EH (cell line): ENCODE measurements at places on chromosomes 4 and X.

DNA sequence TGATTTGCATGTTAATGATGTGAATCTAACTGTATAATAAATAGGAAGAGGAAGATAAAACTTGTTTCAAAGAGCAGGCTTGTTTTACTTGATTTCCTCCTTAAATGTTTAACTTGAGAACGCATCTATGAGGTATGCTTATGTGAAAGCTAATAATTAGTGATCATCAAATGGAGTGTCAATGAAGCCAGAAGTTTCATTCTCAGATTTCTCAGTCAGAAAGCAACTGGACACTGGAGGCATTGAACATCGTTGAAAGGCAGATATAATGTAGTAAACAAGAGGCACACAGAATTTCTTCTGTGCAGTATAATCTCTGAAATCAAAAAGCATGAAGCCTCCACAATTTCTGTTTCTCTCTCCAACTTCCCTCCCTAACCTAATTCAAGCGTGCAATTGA is 672.9 kb downstream of the ADGRL3 start:
- no peak for DNase-seq

DNA sequence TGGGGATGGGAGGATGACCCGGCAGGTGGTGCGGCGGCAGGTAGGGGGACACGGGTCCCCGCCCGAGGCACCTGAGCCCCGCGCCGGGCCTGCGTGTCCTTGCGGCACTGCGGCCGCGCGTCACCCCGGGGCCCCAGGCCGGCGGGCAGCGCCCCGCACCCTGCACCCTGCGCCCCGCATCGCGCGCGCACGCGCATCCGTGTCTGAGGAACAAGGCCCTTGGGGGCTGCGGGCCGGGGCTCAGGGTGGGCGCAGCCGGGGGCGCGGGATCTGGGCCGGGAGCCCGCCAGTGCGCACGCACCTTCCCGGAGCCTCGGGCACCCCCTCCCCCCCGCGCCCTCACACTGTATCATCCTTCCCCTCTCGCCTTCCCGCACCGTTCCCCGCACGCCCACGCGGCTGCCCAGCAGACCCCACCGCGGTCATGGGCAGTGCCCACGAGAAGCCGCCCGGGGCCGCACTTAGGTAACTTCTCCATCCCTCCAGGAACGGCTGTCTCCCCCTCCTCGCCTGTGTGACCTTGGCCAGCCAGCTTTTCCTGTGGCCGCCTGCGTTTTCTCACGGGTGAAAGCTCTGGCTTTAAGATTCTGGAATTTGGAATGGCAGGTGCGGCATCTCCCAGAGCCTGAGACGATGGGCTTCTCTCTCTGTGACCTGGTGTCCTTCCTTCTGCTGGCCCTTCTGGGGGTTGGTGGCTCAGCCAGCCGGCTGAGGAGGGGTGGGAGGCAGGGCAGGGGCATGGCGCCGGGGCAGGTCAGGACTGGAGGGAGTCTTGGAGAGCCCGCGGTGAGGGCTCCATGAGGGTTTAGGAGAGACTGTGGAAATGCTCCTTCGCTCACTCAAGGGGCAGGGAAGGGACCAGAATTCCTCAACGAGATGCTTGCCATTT is 748 bp downstream of the ATP2B3 start:
- no peak for DNase-seq

DNA sequence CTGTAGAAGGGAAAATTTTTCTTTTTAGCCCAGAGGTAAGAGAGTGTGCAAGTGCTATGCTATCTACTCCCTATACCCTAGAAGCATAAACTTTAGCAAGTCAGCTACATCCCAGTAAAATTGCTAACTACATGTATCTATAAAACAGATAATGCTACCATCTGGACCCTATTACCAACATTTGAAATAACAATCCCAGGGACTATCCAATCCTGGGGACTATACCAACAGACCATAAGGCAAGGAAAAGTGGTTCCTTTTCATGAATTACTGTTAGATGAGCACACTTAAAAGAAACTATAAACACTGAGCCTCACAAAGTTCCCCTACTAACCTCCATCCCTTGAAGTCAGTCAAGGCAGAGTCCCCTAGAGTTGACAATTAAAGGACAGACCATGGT is 213.6 kb upstream of the VEGFC start:
- peak; percentile 61 for DNase-seq

- DNase-seq, result no peak
Measured at GRCh38 chr4:26239801-26240200, 81.0 kb upstream of the RBPJ start.

- peak; percentile 22 for DNase-seq
Measured at GRCh38 chrX:65451663-65452062, 82.9 kb downstream of the LAS1L start.

DNA sequence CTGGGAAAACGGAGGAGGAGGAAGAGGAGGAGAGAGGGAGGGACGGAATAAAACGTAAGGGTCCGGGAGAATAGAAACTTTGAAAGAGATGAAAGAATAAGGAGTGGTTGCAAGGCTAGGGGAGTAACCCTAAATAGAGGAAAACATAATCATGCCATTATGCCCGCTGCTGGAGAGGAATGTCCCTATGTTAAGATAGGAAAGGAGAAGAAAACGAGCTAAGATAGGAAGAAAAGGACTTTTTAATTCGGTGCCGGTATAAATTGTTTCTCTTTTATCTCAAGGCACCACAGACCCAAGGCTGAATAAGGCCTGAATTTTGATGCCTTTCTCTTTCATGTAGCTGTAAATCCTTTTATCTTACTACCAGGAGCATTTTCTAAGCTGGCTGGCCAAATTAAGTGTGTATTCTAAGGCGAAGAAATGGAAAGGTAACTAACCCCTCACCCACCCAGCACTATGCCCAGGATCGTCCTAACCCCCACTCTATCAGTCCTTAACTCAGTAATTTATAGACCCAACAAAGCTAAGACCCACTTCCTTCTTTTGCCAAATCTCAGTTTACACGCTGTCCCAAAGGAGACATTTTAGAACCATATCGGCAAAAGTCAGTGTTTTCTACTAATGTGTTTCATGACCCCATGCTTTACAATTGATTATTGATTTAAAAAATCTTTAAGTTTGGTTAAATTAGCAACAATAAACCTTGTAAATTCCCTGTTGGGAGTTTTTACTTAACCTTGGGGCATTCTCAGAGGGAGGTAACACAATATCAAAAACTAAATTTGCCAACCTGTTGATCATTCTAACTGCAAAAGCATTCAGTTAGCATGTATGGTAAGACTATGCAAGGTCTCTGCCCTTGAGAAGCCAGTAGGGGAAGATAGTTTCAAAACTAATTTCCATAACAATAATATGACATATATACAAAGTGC is 1.1 kb upstream of the CUL4B start:
- DNase-seq, result no peak
